ENCODE measurements at places on chromosomes 1 and 21.

DNA sequence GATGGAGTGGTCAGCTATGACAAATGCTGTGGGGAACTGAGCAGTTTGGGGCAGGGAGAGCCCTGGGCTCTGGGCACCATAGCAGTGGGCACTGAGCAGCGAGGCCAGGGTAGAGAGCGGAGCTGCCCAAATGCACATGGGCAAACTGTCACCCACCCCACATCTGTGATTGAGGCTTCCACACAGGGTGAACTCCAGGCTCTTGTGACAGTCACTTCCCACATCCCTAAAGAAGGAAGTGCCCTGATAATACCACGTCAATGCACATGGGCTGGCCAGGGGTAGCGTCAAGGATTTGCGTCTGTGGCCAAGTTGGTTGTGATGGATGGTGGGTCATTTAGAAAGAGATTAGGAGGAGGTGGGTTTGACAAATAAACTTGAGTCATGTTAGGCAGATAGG, 2.6 kb upstream of the GUCA2B start:
- DNase-seq, result no peak

DNA sequence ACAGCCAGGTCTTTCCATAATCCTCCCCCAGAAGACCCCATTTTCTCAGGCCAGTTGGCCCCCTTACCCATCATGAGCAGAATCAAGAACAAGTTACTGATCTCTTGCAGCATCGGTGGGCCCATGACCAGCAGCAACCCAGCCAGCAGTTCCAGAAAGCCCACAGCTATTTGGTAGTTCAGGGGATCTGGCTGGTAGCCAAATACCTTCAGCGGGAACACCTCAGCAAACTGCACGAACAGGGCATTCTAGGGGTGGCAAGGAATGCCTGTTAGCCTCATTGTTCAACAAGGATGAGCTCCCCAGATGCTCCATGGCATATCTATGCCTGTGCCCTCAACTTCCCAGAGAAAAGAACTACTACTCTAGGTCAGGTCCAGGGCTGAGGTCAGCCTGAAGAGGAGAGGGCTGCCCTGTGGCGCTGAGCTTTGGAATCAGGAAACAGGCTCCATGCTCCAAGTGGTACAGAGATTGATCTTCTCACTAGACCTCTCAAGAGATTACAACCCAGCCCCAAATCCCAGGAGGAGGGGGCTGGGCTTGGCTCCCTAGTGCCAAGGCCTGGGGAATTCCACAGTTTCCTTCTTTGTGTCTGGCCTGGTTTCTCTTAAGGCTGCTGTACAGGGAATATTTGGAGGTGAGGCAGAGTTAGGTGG, 1.3 kb downstream of the TMEM35B start:
- no peak for DNase-seq

- no peak for DNase-seq
Measured at GRCh38 chr1:171213559-171214454, 28.7 kb downstream of the FMO2 start.

GRCh38 chr1:38076038-38076437, 29.4 kb upstream of the POU3F1 start:
- DNase-seq, result no peak

- DNase-seq, result no peak
Measured at GRCh38 chr21:26892151-26892550, 46.9 kb upstream of the ADAMTS1 start.

DNA sequence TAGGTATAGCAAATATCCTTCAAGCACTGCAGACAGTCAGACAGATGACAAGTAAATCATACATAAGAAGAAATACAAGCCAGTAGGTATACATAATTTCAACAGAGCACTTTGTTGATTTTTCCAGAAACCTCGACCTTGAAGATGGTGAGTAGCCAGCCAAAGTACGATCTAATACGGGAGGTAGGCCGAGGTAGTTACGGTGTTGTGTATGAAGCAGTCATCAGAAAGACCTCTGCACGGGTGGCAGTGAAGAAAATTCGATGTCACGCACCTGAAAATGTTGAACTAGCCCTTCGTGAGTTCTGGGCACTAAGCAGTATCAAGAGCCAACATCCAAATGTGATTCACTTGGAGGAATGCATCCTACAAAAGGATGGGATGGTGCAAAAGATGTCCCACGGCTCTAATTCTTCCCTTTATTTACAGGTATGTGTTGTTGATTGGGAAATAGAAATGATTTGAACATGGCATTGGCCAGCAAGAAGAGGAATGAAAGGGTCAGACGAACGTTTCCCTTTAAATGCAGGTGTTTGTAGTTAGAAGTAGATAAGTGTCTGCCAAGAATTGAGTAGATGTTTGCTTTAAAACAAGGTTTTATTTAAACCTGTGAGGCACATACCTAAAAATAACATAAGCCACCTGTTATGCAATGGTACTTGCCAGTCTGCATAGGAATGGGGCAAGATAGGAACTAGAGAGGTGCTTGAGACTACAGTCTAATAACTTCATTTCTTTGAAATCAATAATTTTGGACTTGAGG, 2.7 kb downstream of the PDIK1L start:
- DNase-seq, result no peak
